ENCODE measurements at places on chromosomes 3 and 15.

- DNase-seq = no peak
These were observed 5.6 kb upstream of the SLC33A1 start for GRCh38 chr3:155859859-155860258.

GRCh38 chr3:160801386-160802118 is 45.5 kb downstream of the PPM1L start:
- no peak for DNase-seq

DNA sequence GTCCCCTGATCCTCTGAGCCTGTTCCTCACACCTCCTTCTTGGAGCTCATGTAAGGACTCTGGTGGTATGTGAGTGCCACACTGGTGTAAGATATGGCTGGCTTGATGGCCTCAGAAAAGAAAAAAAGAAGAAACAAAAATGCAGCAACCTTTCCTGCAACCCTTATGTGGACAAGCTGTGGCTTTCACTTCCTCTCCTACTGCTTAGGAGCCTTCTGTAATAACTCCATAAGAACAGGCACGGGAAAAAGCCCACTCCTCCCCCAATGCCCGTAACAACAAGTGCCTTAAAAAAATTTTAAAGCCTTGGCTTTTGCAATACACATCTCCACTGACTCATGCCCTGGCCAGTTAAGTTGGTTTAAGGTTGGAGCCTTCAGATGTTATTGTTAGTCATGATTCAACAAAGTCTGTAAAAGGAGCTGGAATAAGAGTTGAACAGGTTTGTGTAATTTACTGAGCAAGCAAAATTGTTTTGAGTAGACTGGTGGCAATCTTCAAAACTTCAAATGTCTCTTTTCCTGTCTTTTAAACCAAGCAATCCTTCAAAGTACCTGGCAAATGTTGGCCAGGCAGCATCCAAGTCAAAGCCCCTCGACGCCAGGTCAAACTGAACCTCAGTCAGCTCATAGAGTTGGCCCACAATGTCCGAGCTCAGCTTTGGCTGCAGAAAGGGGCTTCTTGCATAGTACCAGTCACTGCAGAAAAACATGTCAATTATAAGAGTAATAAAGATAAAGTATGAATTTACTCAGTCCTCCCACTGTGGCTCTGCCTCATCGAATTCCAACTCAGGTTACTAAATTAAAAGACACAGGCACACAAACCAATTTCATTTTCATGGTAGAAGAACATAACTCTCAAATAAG is 22.9 kb downstream of the FYCO1 start:
- DNase-seq = no peak

GRCh38 chr3:190519886-190520285 is 6.0 kb downstream of the IL1RAP start:
- DNase-seq = no peak

Data from activated CD4-positive, CD25-positive, alpha-beta regulatory T cell treated with anti-CD3 and anti-CD28 coated beads, Interleukin-2, amount 50 U/mL, for 72 hours (primary cell).